Right lung (tissue), 10 donors: ENCODE measurements at places on chromosomes 2 and 18. TPM values are rescaled to one million over a fixed set of nuclear protein-coding genes. Genes with fewer than 3 reads are reported as not detected.

The LOXL3 gene
- 9.6 TPM for polyA plus RNA-seq

The UGT1A5 gene
- polyA plus RNA-seq: not detected

DNA sequence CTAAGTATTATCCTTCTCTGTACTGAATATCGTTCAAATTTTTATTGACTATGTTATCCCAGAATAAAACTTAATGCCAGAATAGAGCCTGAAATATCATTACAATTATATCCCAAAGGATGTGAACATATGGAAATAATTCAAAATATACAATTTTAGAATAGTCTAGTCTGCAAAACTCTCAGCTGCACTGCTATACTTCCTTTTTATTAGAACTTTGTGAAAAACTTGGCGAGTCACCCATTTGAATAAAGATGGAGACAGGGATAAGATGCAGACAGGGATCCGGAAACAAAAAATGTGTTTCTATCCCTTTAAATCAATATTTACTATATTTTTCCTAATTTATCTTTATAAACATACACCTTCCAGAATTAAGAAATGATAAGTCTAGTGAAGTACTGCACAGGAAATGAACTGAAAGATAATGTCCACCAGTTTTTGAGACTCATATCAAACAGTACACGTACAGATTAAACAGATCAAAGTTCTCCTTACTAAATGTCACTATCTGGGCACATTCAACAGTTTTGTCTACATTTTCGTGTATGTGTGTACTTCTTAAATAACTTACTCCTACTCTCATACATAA lies 107.8 kb downstream of the MEP1B start:
- no peak for DNase-seq

DNA sequence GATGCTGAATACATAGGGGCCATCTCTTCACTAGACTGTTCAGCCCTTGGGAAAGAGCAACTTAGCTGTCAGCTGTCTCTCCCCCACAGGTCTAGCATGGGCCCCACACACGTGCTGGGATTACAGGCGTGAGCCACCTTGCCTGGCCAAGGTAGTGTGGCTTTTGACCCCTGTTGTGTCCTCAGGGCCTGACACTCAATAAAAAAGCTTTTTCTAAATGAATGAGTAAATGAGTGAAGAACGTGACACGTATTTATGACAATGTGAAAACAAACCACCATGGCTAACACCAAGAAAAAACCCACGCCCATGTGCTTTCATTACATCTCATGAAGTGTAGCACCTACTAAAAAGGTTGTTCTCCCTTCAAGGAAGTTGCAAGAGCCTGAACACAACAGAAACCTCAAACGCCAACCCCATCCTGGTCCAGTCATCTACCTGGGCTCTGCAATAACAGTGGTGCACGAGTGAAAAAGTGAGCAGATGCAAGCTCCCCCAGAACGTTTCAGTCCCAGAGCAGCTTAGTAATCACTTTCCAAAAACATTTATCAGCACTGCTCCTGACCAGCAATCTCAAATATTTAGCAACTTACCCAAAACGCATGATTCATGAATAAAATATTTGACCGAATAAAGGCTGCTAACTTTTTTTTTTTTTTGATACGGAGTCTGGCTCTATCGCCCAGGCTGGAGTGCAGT lies 3.4 kb downstream of the WDFY1 start:
- no peak for DNase-seq
